Activated CD4-positive, alpha-beta T cell treated with anti-CD3 and anti-CD28 coated beads for 4 hours (primary cell): ENCODE measurements at places on chromosomes 3 and 15.

DNA sequence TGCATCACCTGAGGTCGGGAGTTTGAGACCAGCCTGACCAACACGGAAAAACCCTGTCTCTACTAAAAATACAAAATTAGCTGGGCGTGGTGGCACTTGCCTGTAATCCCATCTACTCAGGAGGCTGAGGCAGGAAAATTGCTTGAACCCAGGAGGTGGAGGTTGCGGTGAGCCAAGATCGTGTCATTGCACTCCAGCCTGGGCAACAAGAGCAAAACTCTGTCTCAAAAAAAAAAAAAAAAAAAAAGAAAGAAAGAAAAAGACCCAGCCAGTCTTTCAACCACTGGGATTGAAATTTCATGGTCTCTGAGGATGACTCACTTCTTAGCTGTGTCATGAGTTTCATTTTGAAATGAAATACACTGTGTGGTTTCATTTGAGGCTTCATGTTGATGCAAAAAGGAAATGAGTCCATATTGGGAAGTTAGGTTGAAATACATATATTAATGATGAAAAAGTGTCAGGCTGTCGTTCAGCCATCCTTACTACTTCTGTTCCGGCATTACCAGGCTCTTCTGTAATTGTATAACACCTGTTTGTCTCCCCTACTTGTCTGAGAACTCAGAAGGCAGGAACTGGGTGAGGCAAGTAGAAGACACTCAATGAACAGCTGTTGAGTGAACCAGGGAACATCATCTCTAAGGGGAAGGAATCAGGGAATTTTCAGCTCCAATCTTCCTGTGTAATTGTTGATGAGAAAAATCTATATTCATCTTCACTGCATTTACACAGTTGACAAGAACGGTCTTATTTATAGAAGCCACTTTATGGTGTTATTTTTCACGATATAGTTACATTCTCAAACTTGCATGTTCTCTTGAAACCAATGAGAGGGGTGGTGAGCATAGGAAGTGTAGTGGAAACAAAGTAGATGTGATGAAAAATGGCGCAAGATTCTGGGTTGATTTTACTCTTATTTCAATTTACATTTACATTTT lies 87.4 kb downstream of the NFKBIZ start:
- no peak for DNase-seq

- DNase-seq = no peak
Measured at GRCh38 chr3:36476286-36476942, 96.1 kb downstream of the STAC start.

DNA sequence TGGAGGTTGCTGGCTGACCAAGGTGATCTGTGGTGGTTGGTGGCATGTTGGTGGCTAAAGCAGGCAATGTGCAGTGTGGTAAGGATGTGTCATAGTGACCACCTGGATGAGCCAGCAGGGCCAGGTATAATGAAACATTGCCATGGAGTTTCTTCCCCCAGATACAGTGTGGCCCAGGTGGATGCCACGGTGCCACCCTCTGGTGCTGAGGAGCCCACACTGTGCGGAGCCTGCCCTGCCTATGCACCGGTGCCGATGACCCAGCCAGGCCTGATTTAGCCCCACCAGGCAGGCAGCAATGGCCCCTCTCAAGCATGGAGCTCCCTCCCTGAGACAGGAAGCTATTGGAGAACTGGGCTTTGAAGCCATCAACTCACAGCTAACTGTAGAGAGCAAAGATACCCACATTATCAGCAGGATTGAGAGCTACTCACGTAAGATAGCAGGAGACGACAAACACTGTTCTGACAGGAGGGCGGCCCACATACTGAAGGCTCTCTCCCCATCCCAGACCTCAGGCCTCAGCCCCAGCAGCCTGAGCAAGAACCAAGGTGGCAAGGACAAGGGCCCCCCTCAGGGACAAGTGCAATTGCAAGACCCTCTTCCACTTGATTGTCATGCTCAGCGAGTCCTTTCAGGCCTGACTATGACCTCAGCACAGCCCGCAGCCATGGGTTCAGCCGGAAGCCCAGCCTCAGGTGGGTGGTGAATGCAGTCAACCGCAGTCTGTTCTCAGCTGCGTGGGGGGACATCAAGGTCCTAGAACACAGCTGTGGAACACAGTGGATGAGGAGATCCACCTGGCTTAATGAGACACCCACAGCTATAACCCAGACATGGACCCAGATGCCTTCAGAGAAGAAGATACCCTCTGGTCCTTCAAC lies 82.8 kb upstream of the CDV3 start:
- DNase-seq = peak; percentile 62

DNA sequence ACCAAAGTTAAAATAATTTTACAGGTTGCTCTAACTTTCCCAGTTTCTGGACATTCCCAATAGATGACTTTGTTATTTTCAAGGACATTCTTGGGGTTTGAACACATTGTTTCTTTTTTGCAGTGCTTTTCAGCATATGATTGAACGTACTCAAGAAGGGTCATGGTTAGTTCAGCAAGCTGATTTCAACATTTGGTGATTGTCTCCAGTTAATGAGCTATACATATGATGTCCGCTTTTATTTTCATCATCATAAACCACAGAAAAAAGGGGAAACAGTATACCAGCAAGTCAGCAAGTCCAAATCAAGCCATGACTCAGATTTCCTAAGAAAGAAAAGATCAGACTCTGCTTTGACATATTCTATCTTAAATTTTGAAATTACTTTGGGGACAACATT lies 69.4 kb downstream of the B3GALNT1 start:
- DNase-seq = no peak

GRCh38 chr3:14841836-14842235 lies 23.1 kb downstream of the FGD5 start:
- DNase-seq = no peak

GRCh38 chr3:16447135-16447534 lies 66.4 kb downstream of the RFTN1 start:
- DNase-seq = no peak

DNA sequence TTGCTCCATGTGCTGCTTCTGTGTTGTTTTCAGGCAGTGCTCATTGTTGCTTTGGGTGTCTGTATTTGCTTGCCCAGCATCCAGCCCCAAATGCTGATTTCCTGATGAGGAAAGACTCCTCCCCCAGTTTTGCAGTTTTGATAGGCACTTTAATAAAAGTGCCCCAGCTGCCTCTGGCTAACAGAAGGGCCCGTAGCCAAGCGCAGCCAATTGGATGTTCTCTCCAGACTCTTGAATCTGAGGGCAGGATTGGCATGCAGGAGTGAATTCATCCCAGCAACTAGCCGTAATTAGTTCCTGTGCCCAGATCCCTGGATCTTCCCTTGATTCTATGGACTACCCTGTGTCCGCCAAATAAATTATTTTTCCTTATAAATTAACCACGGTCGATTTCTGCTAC lies 14.8 kb upstream of the SEMA5B start:
- DNase-seq = no peak

GRCh38 chr3:51338632-51339031 lies 46.5 kb upstream of the MANF start:
- no peak for DNase-seq

GRCh38 chr3:62812631-62813030 lies 62.6 kb downstream of the CADPS start:
- no peak for DNase-seq

DNA sequence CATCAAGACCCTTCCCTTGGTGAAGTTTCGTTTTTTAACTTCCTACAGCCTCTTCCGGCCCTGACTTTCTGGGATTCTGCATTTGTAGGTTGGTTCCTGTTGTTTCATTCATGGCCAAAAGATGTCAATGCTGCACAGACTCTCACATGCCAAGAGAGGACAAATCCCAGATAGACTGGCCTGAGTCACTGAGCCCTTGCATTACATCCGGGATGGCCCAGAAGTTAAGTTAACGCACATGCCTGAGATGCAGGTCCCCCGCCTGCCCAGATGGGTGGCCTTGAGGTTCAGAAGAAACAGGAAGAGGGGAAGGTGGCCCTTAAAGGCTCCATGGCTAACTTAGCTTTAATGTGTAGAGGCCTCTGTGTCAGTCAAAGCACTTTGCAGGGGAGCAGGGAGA lies 51.6 kb upstream of the SRGAP3 start:
- DNase-seq = no peak

DNA sequence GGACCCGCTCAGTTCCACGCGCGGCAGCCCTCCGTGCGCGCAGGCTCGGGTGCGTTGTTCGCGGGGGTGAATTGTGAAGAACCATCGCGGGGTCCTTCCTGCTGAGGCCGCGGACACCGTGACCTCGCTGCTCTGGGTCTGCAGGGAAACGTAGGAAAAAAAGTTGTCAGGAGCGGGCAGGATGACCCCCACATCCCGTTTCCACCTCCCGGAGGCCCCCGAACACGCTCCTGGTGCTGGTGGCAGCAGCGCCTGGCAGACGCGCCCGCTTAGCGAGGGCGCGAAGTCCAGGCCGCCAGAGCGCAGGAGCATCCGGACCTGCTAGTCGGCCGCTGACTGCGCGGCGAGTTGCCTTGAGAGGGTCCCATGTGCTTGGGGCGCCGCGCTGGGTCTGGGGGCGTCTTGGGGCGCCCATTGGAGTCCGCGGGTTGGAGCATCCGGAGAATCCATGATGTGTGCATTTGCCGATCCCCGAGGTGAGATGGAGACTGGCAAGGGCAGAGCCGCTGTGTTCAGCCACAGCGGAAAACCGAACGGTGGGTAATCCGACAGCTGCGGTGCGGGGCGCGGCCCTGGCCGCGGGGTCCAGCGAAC lies 520 bp downstream of the GREM1 start:
- DNase-seq = no peak

DNA sequence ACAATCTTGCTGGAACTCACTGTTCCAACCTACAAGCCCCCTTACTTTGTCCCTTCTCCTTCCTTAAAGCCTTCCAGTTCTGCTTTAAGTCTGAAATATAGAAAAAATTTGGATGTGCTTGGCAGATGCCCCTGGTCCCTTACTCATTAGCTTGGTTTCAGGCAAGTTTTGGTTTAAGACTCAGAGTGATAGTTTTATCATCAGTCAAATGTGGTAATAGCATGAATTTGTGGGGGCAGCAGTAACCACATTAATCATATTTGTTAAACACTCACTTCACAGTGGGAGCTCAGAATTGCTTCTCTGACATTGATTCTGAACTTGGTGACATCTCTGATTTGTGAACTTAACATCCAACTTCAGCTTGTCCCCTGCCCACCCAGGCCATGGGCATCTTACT lies 58.3 kb upstream of the ALDH1A3 start:
- DNase-seq = no peak

DNA sequence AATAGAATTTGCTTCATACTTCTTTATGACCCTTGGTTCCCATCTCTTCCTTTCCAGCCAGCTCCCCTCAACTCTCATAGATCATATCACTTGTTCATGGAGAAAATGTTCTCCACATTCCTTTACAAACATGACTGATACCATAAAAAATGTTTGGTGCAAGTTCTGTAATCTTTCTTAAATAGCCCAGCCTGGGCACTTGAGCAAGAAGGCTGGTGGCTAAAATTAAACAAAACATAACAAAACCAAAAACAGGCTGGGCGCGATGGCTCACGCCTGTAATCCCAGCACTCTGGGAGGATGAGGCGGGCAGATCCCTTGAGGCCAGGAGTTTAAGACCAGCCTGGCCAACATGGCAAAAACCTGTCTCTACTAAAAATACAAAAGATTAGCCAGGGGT lies 8.9 kb upstream of the POLR2M start:
- no peak for DNase-seq

- DNase-seq = no peak
Measured at GRCh38 chr3:2261747-2262146, 163.1 kb downstream of the CNTN4 start.

GRCh38 chr3:71117572-71118247 lies 465.8 kb downstream of the FOXP1 start:
- no peak for DNase-seq

DNA sequence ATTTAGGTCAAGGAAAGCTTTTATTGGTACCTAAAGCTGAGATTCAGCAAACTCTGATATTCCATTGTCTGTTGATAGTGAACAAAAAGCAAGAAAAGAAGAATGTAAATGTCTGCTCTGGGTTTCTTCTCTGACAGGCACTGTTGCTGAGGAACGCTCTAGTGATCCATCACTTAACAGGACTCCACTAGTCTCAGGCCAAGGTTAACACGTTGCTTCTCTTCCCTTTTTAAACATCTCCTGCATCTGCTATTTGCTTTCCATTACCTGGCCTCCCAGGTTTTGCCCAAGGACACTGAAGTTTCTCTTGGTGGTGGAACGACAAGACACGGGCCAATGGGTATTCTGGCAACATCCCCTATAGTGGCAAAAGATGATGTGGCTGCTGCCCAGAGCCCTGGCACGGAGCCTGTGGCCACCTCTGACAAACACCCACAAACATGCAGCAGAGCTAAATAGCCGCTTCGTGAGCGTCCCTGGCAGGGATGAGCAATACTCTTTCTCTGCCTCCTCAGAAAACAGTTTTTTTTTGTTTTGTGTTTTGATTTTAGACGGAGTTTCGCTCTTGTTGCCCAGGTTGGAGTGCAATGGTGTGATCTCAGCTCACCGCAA lies 97.8 kb upstream of the AKAP13 start:
- DNase-seq = no peak

GRCh38 chr3:151135541-151136337 lies 50.3 kb downstream of the MED12L start:
- DNase-seq = no peak

GRCh38 chr3:113051787-113052186 lies 61.0 kb downstream of the GTPBP8 start:
- DNase-seq = no peak

DNA sequence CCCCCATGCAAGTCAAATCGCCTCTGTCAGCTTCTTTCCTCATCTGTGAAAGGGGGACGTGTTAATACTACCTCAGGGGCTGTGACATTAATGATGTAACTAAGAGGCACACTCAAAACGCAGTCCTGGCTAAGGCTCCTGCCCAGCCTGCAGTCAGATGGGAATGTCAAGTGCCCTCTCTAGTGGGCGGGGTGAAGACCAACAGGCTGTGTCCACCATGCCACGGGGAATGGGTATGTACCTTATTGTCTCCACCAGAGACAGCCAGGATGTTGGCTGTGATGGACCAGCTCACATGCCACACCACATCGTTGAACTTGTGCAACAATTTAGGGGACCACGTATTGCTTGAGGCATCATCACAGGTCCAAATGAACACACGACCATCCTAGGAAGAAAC lies 11.0 kb upstream of the GHRL start:
- DNase-seq = no peak

GRCh38 chr15:51497806-51498205 lies 124.8 kb downstream of the DMXL2 start:
- no peak for DNase-seq

DNA sequence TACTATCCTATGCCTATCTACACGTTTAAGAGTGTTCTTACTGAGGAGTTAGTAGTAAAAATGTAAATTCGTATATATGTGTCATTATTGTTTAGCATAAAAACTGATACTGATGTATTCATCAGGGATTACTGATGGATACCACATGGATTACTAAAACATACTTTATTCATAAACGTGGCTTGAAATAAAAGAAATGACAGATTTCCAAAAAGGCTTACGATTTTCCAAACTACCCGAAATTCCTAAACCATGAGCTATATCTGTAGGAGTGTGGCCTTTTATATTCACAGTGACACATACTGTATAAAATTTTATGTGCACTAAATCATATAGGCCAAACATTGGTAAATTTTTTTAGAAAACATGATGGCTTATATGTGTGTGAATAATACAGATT lies 6.9 kb downstream of the TSC22D2 start:
- DNase-seq = no peak
